Activated T-helper 17 cell treated with anti-CD3 and anti-CD28 coated beads, Interleukin-2, amount 50 U/mL, for 72 hours (primary cell): ENCODE measurements at places on chromosomes 4 and X.

GRCh38 chr4:118279920-118280432 lies 72.8 kb downstream of the PRSS12 start:
- ATAC-seq: no peak

DNA sequence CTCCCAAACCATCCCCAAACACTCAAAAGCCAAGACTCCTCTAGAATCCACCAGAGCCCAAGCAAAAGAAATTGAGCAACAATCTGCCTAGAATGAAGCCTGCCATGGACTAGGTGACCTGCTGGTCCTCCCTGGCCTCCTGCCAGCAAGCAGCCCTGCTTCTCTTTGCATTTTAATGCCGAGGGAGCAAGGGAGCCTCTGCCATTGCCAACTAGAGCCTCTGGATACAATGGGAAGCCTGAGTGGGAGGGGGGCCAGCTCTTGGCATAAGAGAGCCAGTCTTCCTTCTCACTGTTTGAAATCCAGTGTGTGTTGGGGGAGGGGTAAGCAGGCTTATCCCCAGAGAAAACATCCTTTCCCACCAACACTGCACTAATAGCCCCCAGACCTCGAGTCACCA lies 1.5 kb upstream of the GDPD2 start:
- no peak for ATAC-seq

DNA sequence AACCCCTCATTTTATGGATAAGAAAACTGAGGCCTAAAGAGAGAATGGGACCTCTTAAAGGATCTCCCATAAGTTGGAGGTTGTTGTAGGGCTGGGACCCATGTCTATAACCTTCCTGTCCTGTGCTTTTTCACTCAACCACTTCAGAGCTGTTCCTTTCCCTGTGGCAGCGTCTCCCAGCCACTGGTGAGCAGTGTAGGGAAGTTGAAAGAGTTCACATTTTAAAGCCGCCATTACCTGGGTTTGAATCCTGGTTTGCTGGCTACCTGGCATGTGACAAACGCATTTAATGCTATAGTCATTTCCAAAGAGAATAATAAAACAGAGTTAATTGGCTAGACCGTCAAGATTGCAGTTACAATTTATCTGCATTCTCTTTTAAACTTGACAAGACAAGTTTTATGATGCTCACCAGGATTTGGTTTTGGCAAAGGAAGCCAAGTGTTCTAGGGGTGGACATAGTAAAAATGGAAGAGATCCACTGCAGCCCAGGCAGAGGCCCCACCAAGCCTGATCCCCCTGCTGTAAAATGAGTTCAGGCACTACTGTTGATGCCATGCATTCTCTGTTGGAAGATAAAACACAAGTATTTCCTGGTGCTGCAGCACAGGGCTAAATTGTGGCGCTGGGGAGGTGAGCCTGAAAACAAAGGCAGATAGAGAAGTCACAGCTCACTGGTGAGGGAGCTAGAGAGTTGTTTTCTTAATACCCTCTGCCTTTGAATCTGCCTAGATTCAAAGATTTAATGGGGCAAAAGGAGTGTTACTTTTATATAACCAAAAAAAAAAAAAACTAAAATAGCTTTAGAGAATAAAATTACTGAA lies 218.7 kb downstream of the NWD2 start:
- ATAC-seq: no peak

DNA sequence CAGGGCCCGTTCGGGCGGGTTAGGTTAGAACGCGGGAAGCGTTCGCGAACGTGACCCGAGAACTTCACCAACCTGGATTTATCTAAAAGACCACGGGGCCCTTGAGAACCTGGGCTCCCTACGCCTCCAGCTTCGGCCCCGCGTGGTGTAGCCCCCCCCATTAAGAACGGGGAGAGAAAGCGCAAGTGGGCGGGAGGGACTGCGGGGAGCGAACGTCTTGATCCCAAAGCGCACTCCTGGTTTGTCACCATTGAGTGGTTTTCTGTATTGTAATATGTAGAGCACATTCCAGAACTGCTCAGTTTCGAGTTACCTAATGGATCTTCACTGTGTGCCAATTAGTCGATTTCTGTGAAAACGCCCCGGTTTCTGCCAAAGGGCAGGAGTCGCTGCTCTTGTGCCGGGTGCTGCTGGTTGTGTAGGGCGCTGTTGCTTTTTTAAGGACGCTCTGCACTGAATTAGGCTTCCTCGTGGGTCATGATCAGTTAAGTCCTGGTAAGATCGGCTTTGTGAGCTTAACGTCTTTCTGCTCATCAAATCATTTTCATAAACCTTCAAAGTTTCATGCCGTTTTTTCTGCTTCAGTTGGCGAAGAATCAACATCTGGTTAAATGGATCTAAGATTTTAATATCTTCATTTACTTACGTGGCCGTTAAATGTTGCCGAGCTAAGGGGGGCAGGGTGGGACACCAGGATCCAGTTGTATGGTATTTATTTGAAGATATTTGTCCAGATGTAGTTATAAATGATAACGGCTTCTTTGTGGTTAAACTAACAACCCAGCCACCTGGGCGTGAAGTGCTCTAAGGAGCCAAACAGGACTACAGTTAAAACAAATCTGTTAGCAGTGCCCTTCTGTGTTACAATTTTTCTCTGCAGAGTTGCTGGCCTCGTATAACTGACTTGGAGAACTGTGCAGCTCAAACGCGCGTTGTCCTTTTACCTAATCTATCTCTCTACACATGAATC lies 809 bp downstream of the MND1 start:
- ATAC-seq: peak; percentile 59

DNA sequence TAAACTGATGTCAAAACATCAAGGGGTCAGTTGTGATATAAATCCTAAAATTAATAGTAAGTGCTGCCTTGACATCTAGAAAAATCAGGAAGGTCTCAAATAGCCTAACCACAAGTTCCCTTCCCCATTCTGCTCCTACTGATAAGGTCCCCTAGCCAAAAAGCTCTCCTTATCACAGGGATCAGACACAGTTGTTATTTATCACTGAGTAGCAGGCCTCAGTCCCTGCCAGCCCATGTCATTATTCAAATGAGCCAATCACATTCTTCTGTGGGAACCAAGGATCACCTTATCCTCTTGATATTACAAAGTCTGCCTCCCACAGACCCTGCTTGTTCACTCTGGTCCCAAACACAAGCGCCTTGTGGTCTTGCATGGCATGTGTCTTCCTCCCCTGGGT lies 23.3 kb upstream of the TMEM255A start:
- no peak for ATAC-seq

GRCh38 chr4:24686866-24687692 lies 102.7 kb upstream of the DHX15 start:
- no peak for ATAC-seq

GRCh38 chrX:47198026-47198686 lies 4.5 kb downstream of the UBA1 start:
- no peak for ATAC-seq

- no peak for ATAC-seq
Observed at GRCh38 chr4:122906859-122907305, 15.5 kb downstream of the NUDT6 start.

DNA sequence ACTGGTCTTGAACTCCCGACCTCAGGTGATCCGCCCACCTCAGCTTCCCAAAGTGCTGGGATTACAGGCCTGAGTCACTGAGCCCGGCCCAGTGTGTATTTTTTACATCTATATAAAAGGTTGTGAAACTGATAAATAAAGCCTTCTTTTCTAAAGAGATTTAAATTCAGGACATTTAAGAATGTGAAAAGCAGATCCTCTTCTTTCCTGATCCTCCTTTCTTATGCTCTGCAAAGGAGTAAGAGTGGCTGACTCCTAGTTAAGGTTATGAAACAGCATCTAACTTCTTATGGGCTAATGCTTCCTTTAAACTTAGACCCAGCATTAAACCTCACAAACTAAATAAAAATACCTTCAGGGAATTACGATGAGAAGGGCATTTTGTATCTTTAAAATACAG lies 197.7 kb upstream of the MAB21L2 start:
- no peak for ATAC-seq

GRCh38 chr4:93828995-93829819 lies 654 bp downstream of the ATOH1 start:
- no peak for ATAC-seq

DNA sequence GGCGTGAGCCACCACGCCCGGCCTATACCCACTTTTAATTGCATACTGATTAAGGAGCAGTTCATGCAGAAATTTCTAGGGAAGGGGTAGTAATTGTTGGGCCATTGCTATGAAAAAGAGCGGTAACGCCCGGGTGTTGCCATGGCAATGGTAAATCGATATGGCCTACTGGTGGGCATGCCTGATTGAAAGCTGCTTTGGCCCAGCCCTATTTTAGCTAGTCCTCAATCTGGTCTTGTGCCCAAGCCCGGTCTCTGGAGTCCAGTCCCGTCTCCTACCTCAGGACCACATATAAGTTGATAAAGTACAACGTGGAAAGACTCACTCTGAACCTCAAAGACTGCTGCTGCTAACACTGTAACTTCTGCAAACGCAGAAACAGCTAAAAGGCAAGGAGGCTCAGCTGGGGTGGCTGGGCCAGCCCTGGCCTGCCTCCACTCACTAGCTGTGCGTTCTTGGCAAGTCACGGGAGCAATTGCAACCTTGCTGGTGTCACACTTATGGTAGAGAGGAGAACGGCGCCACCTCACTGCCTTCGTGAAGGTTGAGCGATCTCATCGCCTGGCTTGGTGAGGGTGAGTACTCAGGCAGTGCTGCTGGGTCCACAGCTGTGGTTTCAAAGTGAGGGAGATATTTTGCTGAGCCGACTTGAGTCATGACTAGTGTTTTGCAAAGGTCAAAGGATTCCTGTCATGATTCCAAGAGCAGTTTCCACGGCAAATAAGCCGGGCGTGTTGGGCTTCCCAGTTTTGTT lies 57.0 kb upstream of the GRPEL1 start:
- ATAC-seq: no peak

GRCh38 chrX:149259241-149259640 lies 245.9 kb downstream of the IDS start:
- no peak for ATAC-seq

GRCh38 chr4:10080589-10081217 lies 35.9 kb downstream of the WDR1 start:
- no peak for ATAC-seq

- peak; percentile 35 for ATAC-seq
Observed at GRCh38 chr4:141246243-141246642, 25.5 kb downstream of the ZNF330 start.

GRCh38 chrX:35680940-35681346 lies 117.2 kb upstream of the MAGEB16 start:
- ATAC-seq: no peak

DNA sequence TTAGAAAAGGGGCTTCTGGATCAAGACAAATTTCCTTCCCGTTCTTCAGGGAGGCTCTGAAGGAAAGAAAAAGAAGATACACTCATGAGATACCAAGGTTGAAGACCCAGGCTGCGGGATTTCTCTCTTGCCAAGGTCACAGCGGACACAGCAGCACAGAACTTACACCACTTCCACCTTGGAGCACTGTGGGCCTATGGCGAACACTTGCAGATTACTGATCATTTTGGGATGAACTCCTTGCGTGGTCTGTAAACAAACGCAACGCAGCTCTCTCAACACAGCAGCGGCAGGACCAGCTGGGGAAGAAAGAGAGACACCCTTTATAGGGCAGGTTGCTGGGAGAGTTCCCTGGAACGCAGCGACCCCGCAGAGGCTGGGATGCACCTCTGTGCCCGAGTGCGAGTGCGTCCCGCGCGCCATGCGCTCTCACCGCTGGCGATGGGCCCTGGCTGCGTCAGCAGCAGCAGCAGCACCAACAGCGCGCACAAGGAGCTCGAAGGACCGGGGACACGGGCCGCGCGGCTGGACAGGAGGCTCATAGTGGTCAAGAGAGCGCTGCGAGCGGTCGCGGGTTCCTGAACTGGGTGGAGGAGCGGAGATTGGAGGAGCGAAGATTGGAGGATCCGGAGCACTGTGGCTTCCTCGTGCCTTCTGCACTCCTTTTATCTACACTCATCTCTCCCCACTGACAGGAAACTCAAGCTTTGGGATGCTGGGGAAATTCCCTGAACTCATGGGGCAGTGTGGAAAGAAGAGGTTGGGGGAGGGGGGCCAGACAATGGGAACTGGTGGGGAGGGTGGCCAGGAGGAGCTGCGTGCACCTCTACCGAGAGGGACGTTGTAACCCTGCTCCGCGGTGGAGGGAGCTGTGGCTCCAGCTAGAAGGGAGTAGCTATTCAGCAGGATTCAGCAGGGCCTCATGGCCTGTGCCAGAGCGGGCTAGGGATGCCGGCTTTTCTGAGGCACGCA lies at the start of gene CXCL5:
TSS of gene CXCL5 (minus strand) at position 638 of the 972 bp plus-strand sequence. CDS start at position 542, 96 bp downstream.
- no peak for ATAC-seq

GRCh38 chr4:103012060-103012459 lies 7.4 kb downstream of the SLC9B1 start:
- no peak for ATAC-seq
